Retinal pigment epithelial cell (primary cell): ENCODE measurements at places on chromosomes 1 and 21.

DNA sequence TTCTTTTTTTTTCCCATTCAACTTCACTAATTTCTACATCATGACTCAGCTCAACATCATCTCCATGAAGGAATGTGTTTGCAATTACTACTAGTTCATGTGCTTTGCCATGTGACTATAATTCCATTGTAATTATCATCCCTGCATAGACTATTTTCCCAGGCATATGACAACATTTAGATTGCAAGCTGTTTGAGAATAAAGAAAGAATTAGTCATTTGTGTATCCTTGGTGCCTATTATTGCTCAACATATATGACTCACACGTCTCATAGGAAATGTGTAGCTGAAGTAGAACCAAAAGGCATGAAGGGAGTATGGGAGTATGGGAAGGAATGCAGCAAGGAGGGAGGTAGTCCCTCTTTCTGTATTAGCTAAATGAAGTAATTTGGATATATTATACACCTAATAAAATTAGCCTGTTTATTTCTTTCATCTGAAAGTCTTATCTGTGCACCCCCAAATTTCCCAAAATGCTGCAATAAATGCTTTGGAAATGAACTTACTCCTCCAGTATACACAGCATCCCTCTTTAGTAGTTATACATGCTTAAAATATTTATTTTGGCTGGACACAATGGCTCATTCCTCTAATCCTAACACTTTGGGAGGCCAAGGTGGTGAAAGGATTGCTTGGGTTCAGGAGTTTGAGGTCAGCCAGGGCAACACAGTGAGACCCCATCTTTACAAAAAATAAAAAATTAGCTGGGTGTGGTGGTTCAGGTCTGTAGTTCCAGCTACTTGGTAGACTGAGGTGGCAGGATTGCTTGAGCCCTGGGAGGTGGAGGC, 316.9 kb upstream of the ADGRL4 start:
- peak; percentile 98 for DNase-seq

- no peak for DNase-seq
Observed at GRCh38 chr1:229434641-229435051, 752 bp upstream of the ACTA1 start.

DNA sequence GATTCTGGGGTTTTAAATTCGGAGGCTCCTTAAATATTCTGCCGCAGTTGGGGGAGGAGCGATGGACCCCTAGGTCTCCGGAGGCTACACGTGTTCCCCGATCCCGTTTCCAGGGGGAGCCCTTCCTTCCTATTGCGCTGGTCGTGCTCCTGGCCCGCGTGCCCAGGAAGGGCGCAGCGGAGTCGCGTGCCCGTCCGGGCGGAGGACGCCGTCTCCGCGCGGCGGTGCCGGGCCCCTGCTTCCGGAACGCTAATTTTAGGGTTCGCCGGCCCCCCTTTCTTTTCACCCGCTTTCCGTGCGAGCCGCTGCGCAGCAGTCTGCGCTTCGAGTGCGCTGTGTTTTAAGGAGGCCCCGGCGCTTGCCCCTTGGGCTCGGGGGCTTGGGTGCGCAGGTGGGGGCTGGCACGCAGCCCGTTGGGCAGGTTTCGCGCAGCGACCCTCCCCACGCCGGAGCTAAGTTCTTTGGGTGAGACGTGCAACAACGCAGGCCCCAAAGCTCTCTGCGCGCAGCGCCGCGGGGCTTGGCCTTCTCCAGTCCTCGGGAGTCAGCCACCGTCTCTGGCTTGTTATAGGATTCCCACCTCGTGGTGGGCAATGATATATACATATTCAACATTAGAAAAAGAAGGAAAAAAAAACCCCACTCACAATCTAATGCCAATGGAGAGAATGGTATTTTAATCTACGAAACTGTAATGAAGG, 43.5 kb upstream of the DNAJC6 start:
- DNase-seq = no peak

DNA sequence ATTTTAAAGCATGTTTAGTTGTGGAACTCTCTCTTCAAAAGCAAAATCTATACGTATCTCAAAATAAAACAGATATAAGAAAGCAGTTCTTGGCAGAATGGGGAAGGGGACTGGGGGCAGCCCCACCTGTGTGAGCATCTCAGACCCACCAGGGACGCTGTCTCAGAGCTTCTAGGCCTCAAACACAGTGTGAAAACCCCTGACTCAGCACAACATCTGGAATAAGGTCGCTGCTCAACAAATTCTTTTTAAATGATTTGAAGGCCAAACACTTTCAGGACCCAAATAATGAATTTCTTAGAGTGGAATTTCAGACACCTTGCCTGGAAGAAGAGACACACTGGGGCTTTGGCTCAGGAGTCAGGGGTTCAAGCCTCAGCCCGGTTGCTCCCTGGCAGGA, 27.1 kb upstream of the GRHL3 start:
- DNase-seq = no peak

GRCh38 chr1:59020151-59020997, 236.5 kb upstream of the JUN start:
- no peak for DNase-seq

- no peak for DNase-seq
Observed at GRCh38 chr1:43781574-43781973, 74.2 kb downstream of the ST3GAL3 start.

DNA sequence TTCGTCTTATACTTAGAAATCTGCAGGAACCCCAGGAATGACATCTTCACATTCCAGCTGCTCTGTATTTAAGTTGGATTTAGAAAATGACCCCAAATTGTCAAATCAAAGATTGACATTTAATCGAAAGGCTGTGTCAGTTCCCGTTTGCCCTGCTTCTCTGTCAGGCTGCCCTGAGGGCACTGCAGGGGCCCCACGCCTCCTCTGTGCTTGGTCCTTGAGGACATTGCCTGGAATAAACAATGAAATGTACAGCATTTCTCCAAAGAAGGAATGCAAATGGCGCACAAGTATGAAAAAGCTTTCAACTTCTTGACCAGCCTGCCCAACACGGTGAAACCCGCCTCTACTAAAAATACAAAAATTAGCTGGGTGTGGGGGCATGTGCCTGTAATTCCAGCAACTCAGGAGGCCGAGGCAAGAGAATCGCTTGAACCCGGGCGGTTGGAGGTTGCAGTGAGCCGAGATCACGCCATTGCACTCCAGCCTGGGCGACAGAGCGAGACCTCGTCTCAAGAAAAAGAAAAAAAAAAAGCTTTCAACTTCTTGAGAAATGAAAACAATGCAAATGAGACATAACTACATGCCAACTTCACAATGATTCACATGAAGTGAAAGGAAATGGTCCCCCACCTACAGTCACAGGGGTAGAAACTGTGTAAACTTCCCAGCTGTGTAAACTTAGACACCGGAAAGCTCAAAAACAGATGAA, 3.0 kb downstream of the TMPRSS3 start:
- DNase-seq = no peak

DNA sequence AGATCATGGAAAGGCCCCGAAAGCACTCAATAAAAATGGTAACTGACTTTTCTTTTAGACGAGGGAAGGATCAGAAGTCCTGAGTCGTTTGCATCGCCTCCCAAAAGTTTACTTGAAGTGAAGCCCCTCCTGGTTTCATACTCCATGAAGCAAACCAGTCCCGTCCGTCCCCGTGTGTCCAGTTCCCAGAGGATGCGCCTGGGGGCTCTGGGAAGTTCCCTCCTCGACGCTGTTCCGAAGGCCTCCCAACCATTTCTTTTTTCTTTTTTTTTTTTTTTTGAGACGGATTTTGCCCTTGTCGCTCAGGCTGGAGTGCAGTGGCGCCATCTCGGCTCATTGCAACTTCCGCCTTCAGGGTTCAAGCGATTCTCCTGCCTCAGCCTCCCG, 661 bp upstream of the OSCP1 start:
- DNase-seq = no peak

- DNase-seq = no peak
Observed at GRCh38 chr1:185284116-185284515, 32.9 kb downstream of the IVNS1ABP start.

DNA sequence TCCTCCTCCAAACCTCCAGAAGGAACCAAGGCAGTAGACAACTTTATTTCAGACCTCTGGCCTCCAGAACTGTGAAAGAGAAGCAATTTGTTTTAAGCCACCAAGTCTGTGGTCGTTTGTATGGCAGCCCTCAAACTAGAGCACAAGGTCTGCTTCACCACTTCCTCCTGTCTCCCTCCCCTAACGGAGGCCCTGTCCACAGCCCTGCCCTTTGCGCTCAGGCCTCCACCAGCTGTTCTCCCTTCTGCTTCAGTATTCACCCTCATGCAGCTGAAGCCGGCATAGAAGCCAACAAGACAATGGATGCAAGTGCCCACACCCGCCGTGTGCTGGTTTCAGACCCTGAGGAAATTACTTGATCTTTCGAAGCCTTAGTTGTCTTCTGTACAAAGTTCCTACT, 364.1 kb downstream of the HHAT start:
- no peak for DNase-seq

DNA sequence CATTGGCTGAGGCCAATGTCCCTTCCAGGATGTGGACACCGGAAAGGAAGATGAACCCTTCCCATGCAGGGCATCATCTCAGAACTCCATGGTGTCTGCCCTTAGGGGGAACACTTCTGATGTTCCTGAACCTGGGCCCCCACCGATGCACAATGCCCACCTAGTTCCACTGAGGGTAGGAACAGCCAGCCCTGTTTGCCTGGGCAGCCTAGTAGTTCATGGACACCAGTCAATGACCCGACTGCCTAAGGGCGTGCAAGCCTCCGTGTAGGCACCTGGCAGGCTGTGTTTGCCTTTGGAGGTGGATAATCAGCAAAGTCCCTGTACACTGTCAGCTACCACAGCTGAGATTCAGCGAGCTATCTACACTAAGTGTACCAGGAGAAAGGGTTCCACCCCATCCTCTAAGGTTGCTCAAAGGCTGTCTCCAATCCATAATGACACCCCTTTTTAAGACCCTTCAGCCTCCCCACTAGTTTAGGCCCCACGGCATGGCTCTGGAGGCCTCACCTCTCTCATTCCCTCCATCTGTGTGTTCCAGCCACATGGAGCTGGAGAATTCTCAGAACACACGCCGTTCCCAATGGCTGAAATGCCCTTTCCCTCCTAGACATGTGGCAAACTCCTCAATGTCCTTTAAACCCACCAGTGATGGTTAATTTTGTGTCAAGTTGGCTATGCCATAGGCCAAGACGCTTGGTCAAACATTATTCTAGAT, 124.8 kb upstream of the EDN2 start:
- DNase-seq = no peak

- no peak for DNase-seq
Observed at GRCh38 chr1:245580651-245581050, 425.9 kb downstream of the KIF26B start.

GRCh38 chr1:74530892-74531291, 18.5 kb upstream of the LRRC53 start:
- no peak for DNase-seq

GRCh38 chr1:186799689-186800054, 29.1 kb upstream of the PLA2G4A start:
- DNase-seq = no peak

DNA sequence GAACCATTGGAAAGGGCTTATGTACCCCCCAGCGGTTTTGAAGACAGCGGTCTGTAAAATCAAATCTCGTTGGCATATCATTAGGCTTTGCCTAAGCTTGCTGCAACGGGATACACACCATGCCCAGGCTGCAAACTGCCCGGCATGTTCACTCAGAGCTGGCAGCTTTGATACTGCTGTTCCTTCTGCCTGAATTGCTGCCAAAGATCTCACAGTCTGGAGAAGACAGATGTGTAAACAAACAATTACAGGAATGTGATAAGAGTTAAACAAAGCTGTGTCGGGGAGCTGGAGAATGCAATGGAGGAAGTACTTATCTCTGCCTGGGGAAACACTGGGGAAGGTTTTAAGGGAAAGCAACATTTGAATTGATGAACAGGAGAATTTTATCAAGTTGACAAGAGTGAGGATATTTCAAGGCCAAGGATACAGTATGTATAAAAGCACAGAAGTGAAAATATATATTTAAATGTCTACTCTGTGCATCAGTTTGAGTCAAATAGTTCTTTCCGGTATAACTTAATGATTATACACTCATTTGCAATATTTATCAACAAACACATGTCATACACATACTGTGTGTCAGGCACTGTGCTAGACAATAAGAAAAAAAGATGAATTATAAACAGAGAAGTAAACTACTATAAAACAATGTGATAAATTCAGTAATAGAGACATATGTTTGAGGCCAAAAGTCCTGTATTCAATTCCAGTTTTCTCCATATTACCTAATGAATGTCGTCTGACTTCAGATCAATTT, 29.9 kb downstream of the CHML start:
- DNase-seq = no peak

GRCh38 chr1:103111926-103112325, 3.6 kb upstream of the COL11A1 start:
- DNase-seq = no peak

- DNase-seq = no peak
Observed at GRCh38 chr21:14114251-14114650, 96.5 kb downstream of the LIPI start.

DNA sequence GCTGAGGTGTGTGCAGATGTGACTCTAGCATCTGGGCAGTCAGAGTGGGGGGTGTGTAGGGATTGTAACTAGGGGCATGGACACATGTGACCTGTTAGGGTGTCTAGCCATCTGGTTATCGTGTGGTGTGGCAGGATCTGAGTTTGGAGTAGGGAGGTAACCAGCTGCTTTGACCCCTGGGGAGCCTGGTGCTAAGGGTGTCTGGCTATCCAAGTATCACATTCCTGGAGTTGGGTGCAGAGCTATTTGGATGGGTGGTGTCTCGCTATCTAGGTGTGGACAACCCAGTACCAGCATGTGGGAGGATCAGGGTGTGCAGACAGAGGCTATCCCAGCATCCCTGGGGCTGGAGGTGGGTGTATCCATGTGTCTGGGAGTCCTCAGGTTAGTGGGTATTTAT, 4.7 kb downstream of the PTPRU start:
- DNase-seq = no peak

- no peak for DNase-seq
Observed at GRCh38 chr1:13829152-13829769, 129.3 kb downstream of the PRDM2 start.

- no peak for DNase-seq
Observed at GRCh38 chr1:246181241-246181640, 325.8 kb downstream of the SMYD3 start.

DNA sequence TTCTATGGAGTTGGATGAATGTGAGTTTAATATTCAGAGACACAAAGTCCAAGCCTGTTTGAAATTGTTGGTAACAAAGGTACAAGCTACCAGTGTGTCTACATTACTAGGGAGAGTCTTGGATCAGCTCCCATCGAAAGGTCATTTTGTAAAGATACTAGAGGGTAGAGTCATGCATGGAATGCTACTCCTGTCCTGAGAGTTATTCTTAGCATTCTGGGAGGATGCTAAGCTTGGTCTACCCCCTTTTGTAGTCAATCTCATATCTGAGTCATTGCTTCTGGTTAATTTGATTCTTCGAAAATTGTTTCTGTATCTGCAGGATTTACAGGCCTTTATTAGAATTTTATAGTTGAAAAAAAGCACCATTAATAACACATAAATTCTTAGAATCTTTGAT, 240.2 kb downstream of the ST6GALNAC3 start:
- no peak for DNase-seq

DNA sequence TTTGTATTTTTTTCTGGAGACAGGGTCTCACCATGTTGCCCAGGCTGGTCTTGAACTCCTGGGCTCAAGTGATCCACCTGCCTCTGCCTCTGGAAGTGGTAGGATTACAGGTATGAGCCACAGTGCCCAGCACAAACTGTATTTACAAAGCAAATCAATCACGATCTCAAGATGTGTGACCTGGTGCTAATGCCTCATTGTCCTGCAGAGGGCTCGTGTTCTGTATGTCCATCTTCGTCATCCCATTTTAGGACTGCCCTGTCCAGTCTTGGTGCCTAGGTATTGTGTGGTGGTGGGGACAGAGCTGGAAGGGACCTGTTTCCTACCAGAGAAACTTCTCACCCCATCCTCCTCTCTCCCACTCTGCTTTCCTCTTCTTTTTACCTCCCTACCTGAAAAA, 20.2 kb downstream of the PROK1 start:
- DNase-seq = no peak
